ENCODE measurements at places on chromosomes 16 and 17.
A peak's percentile ranks its signal among the peaks of the same experiment; 100 is the strongest.

- no peak for DNase-seq
Measured at GRCh38 chr17:4247361-4247970, 16.3 kb downstream of the ANKFY1 start.

DNA sequence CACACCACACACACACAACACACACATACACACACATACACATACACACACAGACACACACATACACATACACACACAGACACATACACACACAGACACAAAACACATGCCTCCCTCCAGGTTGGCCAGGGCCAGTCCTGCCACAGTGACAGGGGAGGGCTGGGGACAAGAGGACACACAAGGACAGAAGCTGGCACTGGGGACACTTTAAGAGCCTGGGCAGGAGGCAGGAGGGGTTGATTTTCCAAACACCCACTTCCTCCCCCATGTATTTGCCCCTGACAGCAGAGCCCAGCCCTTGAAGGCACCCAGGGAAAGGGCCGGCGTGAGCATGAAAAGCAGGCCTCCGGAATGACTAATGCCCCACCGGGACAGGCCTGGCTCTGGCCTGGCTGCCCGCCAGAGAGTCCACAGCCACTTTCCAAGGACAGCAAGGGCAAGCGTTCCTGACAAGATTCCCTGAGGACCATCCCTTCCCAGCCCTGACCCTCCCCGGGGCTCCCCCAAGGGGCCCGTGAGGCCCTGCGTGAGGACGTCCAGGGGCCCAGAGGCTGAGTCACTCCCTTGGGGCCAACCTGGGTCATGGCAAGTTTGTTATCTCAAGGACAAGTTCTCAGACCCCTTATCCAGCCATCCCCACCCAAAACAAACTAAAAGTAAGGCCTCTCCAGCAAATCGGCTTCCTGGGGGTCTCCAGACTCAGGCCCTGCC, 235.6 kb downstream of the ZNF423 start:
- peak; percentile 84 for DNase-seq

DNA sequence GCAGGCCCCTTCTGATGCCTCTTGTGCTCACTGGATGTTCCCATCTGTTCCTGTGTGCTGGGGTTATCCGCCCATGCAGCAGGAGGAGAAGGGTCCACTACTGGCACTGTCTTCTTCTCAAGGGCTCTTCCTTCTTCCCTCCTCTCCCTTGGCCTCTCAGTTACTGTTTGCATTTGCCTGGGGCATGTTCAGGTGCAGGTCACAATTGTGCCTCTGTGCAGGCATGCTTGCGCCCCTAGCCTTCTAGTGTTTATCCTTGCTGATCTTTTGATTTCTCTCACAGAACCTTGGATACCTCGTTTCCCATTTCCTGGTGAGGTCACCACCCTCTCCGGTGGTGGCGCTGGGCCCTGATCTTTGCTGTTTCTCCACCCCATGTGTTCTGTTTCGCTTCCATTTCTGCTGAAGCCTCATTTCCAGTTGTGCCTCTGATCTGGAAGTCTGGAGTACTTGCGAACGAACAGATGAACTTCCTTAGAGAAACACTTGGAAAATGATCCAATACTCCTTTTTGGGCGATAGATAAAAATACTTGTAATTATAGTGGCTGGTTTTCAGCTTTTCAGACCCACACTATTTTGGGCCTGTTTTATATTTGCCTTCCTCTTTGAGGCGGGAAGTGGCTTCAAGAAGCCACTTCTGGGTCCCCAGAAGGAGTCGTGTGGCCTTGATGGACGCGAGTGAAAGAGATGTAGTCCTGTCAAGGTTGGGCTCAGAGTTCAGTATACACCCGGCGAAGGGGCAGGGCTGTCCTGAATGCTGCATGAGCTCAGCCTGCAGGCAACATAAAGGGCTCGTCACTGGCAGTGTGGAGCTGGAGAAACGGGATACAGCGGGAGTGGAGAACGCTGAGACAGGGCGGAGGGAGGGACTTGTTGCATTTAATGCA, 312.9 kb downstream of the SNX29 start:
- DNase-seq = no peak

GRCh38 chr17:70344386-70345060, 175.2 kb downstream of the KCNJ2 start:
- no peak for DNase-seq

DNA sequence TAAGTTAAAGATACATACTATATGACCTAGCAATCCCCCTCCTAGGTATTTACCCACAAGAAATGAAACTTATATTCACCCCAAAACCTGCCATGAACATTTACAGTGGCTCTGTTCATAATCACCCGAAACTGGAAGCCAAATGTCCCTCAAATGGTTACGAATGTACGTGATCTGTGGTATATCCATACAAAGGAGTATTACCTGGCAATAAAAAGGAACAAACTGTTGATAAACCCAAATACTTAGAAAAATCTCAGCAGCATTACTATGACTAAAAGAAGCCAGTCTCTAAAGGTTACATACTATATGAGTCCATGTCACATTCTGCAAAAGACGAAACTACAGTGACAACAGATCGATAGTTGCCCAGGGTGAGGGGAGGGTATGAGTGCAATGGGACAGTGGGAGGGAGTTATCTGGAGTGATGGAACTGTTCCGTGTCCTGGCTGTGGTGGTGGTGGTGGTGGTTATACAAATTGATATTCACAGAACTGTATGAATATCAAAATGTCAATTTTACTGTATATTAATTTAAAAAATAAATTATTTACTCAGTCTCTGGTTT, 9.4 kb downstream of the ZNF652 start:
- no peak for DNase-seq
